NCI-H187 treated with DMSO at 0.1 percent for 48 hours (cell line): ENCODE measurements at places on chromosomes 7 and 10.
A peak's percentile ranks its signal among the peaks of the same experiment; 100 is the strongest.

- DNase-seq = no peak
These were observed 146.6 kb downstream of the LCOR start for GRCh38 chr10:96978621-96979154.

DNA sequence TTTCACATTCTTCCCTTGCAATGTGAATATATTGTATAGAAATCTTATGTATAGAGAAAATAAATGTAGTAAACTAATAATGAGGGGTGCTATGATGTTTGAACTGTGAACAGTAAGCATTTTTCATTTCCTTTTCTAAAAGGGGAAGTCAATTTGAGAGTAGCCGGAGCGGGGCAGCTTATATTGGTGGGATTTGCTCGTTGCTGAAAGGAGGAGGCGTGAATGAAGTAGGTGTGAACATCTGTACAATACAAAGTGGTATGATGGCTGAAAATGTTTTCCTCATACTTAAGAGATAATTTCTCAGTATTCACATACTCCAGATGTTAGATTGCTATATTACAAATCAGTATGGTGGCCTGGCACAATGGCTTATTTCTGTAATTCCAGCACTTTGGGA lies 87.1 kb downstream of the SRI start:
- DNase-seq = no peak

- DNase-seq = no peak
These were observed 96.8 kb downstream of the DNAJB6 start for GRCh38 chr7:157433628-157434027.

DNA sequence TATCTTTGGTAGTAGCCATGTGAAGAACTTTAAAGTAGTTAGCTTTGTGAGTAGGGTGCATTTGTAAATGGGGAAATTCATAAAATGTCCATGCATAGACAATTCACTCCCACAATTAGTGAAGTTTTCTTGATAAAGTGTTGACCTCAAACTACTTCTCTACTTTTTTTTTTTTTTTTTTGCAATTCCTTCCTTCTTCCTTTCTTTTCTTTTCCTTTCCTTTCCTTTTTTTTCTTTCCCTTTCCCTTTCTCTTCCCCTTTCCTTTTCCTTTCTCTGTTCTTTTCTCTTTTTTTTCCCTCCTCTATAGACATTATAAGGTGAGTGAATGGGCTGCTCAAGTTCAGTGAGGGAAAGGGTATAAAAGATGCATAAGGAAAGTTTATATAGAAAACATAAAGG lies 184.2 kb downstream of the PTEN start:
- no peak for DNase-seq

GRCh38 chr10:101670635-101671034 lies 24.3 kb downstream of the FBXW4 start:
- DNase-seq = no peak

DNA sequence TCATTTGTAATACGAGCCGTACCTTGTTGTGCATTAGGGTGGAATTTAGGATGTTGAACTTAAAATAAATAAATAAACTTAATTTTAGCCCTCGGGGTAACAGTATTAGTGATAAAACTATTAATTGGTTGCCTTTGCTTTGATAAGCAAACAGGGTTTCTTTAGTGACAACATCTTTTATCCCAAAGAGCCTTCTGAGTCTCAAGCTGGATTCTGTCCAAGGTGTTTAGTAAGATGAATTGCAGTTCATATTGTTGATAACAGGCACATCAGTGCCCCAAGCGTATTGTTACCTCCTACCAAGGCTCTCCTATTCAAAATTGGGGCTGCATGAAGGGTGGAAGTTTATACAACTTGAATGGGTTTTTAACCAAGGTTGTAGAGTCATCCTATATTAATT lies 144.4 kb upstream of the CELF2 start:
- DNase-seq = no peak

GRCh38 chr7:26422761-26423160 lies 131.1 kb downstream of the SNX10 start:
- no peak for DNase-seq

- no peak for DNase-seq
These were observed 624.1 kb downstream of the PTPRN2 start for GRCh38 chr7:157963526-157963925.

DNA sequence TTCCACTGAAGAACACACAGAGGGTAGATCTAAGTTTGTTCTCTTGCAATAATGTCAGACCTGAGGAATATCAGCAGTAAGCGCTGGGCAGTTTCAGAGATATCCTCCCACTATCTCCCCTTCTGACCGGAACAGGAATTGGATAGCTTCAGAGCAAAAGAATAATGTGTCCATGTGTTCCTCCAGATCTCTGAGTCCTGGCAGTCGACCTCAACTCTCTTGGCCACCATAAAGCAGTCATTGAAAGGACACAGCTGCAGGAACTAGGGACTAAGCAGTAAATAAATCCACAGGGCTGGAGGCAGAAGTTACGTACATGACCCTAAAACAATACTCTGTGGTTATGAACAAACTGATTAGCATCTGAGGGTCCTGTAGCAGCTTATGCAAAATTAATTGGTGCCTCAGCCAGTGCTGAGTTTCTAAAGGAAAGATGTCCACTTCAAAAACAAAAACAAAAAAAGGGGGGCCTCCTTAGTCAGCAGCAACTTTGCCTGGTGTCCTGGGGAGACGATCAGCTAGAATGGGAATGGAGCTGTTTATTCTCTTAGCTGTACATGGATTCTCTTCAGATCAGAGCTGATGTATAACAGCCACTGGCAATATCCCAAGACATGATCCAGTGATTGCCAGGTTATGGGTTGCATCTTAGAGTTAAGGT lies 6.4 kb upstream of the PRTFDC1 start:
- DNase-seq = no peak

DNA sequence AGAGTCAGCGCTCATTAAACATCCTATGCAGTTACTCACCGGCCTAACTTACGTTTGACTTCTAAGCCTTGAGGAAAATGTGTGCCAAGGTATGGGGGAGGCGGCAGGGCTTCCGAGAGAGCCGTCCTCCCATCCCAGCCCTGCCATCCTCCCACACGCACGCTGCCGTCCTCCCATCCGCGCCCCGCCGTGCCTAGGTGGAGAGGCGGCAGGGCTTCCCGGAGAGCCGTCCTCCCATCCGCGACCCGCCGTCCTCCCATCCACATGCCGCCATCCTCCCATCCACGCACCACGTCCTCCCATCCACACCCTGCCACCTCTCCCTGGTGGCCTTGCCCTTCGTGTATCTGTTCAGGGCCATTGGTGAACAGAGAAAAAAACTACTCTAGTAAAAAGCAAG lies 162.7 kb downstream of the PRKAG2 start:
- DNase-seq = no peak

DNA sequence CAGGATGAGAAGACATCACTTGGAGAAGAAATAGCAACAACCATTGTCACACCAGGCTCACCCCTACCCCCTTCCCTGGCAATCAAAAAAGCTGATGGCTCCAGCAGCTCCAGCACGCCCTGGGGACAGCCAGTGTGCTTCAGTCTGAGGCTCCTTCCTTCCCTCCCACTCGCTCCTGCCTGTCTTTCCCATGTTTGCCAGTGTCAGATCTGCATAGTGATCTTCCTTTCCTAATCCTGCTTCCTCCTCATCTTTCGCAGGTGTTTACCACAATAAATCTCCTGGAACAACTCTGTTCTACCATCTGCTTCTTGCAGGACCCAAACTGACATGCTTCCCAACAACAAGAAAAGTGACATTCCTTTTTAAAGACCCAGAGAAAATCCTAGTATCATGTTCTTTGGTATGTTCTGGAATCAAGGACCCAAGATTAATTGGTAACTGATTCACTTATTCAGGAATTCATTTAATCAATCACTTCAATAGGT lies 57.1 kb downstream of the STEAP1B start:
- DNase-seq = no peak

- DNase-seq = no peak
These were observed 54.8 kb upstream of the RAB11FIP2 start for GRCh38 chr10:118101501-118101900.

GRCh38 chr7:155962191-155962967 lies 150.1 kb upstream of the SHH start:
- DNase-seq = no peak

DNA sequence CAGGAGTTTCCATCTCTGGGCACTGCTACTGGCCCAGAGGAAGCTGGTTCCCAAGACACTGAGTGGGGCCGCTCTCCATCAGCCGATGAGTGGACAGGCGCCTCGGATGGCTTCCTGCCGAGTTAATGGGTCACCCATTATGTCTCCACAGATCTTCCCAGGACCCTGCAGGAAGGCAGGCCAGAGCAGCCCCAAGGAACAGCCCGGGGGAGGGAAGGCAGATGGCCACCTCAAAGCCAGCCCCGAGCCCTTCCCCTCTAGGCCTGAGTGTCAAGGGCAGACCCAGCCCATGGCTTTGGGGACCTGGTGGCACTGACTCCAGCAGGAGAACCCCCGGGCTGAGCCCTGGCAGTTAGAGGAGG lies 3.4 kb upstream of the LFNG start:
- DNase-seq = no peak

- DNase-seq = no peak
These were observed 101.8 kb downstream of the SAMD9 start for GRCh38 chr7:93015779-93016481.

GRCh38 chr7:92769844-92770243 lies 66.5 kb downstream of the CDK6 start:
- no peak for DNase-seq

- DNase-seq = peak; percentile 10
These were observed 25.2 kb upstream of the ITPRID1 start for GRCh38 chr7:31488562-31489203.

DNA sequence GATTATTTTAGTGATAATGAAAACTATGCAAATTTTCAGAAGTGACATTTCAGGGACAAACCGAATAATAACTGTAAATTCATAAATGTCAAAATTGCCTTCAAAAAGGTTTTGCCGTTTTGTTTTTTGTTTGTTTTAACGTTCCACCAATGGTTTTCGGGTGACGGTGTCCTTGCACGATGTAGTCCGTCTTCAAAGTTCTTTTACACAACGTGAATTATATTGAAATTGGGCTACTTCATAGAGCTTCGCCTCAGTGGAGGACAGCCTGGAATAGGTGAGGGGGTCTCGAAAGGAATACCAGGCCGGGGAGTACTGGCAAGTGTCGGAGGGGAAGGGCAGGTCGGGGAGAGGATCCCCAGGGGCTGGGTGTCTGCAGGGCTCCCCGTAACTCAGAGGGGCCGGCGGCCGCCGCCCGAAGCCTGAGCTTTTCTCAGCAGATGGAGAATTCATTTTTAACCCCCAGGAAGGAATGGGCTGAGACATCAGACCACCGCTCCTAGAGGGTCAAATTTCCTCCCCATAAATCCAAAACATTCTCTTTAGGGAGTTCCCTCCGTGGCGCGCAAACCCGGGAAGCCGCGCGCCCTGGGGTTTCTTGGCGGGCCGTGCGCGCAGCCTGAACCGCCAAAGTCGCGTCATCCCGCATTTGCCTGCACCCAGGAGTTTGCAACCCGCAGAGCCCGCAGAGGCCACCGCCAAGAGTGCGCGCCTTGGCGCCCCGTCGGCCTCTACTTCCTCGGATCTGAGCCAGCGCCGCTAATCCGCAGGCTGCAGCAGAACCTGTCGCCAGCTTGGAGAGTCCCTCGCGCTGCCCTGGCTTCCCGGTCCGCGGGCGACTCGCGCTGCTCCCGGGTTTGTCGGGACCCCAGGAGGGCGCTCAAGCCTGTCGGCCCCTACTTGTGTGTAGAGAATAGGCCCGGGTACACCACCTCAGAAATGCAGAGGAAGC lies 17.3 kb upstream of the EVX1 start:
- DNase-seq = no peak

DNA sequence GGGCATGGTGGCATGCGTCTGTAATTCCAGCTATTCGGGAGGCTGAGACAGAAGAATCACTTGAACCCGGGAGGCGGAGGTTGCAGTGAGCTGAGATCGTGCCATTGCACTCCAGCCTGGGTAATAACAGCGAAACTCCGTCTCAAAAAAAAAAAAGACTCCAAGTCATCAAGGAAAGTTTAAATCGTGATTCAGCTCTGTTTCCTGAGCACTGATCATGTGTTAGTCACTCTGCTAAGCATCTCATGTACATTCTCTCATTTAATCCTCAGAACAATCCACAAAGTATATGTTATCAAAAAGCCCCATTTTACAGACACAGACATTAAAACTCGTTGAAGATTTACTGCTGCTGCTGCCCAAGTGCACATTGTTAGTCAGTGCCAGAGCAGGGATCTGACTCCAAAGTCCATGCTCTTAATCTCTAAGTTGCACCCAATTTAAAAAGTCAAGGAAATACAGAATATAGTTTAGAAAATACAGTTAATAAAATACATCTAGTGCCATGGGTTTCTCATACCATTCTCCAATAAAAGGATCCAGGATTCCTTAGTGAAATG lies 6.2 kb downstream of the PIK3AP1 start:
- DNase-seq = no peak
